Glutamatergic neuron (in vitro differentiated cells): ENCODE measurements at places on chromosomes 2 and 18.

- peak; percentile 14 for DNase-seq
- no peak overlapping the region for H3K27ac ChIP-seq
- H3K4me3 ChIP-seq = no peak overlapping the region
- H3K27me3 ChIP-seq = no peaks in the 10 kb centered on the region
- H3K36me3 ChIP-seq = no peaks in the 10 kb centered on the region
- H3K4me1 ChIP-seq = peaks cover 3% of the 10 kb centered on the region
These were observed 58.8 kb upstream of the ST8SIA5 start for GRCh38 chr18:46815661-46816060.

- peaks cover 2% of the 10 kb centered on the region for H3K27me3 ChIP-seq
- DNase-seq = no peak
- no peak overlapping the region for H3K4me3 ChIP-seq
- H3K36me3 ChIP-seq = no peaks in the 10 kb centered on the region
- H3K4me1 ChIP-seq = peaks cover 26% of the 10 kb centered on the region
These were observed 277.6 kb downstream of the ZEB2 start for GRCh38 chr2:144242311-144242710.

DNA sequence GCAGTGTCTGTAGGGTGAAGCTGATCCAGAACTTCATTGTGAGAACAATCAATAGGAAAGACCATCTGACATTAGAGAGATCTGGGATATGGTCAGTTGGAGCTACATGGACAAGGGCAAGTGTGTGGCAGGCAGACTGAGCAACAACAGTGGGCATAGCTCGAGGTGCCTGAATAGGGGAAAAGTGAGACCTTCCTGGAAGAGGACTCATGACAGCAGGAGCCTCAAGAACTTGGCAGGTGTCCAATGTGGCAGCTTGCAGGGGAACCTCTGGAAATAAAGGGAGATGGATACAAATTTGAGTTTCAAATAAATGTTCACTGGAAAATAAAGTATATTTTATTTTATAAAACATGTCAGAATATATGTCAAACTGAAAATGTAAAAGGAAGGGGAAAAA, 117.9 kb downstream of the TANC1 start:
- H3K4me3 ChIP-seq = no peak overlapping the region
- H3K27me3 ChIP-seq = no peaks in the 10 kb centered on the region

DNA sequence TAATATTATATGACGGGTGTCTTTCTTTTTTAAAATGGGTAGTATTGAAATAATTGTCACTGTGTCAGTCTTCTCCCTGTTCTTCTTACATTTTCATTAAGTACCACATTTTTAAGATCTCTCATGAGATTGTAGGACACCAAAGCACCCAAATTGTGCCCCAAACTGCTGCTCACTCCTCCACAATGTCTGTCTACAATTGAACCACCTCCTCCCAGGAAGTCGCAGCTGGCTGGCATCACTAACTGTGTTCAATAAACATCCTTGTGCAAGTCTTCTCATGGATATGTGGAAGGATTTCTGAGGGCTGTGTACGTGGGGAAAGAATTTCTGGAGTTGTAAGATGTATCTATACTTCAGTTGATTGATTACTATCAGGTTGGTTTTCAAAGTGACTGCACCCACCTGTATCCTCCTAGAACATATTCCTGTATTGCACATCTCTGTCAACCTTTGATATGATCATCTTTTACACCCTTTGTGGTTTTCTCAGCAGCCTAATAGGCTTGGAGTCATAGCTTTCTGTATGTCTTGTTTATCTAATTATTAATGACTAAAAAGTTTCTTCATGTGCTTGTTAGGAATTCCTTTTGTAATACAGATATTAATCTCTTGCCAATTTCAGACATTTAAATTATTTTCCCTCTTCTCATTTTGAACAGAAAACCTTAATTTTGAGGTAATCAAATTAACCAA, 774.9 kb downstream of the RNF144A start:
- H3K4me1 ChIP-seq = peaks cover 2% of the 10 kb centered on the region
- peaks cover 2% of the 10 kb centered on the region for H3K27me3 ChIP-seq
- H3K4me3 ChIP-seq = no peak overlapping the region

- H3K4me3 ChIP-seq = peak overlapping the region; percentile 9
- H3K36me3 ChIP-seq = no peaks in the 10 kb centered on the region
- H3K4me1 ChIP-seq = peaks cover 31% of the 10 kb centered on the region
- H3K27ac ChIP-seq = peak overlapping the region; percentile 91
- DNase-seq = no peak
These were observed 66.4 kb downstream of the MRPS9 start for GRCh38 chr2:105104208-105104731.

GRCh38 chr2:121046335-121046734, 238.7 kb downstream of the TFCP2L1 start:
- H3K36me3 ChIP-seq = no peaks in the 10 kb centered on the region
- no peak overlapping the region for H3K4me3 ChIP-seq

GRCh38 chr2:175612280-175612679, 389.8 kb downstream of the LNPK start:
- H3K4me3 ChIP-seq = no peak overlapping the region
- no peak overlapping the region for H3K27ac ChIP-seq

- no peak for DNase-seq
- H3K27ac ChIP-seq = no peak overlapping the region
These were observed 70.6 kb downstream of the IRS1 start for GRCh38 chr2:226728996-226729395.

DNA sequence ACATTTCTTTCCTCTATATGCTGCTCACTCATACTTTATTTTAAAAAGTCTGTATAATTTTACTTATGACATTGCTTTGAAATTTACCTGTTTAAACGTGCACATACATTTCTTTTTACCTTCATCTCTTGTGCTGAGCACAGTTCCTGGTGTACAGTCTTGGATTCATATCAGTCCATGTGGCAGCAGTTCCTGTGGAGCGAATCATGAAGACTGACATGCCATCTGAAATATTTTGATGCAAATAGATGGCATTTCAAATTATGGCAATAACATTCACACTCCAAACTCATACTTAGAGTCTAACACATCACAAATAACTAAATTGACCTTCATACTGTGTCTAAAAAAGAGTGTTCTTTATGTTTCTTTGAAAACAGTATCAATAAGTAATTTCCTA, 90.3 kb upstream of the CDH2 start:
- DNase-seq = no peak
- H3K27me3 ChIP-seq = no peaks in the 10 kb centered on the region
- H3K27ac ChIP-seq = no peak overlapping the region
- H3K4me3 ChIP-seq = no peak overlapping the region

GRCh38 chr2:136767030-136767429, 1.7 kb downstream of the THSD7B start:
- peak overlapping the region; percentile 68 for H3K27ac ChIP-seq
- H3K36me3 ChIP-seq = no peaks in the 10 kb centered on the region
- peaks cover 35% of the 10 kb centered on the region for H3K4me1 ChIP-seq
- H3K27me3 ChIP-seq = peaks cover 15% of the 10 kb centered on the region

DNA sequence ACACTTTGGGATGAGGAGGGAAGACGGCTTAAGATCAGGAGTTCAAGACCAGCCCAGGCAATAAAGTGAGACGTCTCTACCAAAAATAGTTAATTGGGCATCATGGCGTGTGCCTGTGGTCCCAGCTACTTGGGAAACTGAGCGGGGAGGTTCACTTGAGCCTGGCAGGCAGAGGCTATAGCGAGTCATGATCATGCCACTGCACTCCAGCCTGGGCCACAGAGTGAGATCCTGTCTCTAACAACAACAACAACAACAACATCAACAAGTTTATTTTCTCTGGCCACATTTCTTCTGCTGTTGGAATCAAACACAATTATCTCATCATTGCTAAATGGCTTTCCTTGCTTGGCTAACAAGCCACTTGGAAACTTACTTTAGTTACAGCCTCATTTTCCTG, 13.4 kb downstream of the NIFK start:
- no peaks in the 10 kb centered on the region for H3K36me3 ChIP-seq
- H3K4me1 ChIP-seq = peaks cover 5% of the 10 kb centered on the region
- no peak overlapping the region for H3K27ac ChIP-seq
- no peaks in the 10 kb centered on the region for H3K27me3 ChIP-seq
- H3K4me3 ChIP-seq = no peak overlapping the region

DNA sequence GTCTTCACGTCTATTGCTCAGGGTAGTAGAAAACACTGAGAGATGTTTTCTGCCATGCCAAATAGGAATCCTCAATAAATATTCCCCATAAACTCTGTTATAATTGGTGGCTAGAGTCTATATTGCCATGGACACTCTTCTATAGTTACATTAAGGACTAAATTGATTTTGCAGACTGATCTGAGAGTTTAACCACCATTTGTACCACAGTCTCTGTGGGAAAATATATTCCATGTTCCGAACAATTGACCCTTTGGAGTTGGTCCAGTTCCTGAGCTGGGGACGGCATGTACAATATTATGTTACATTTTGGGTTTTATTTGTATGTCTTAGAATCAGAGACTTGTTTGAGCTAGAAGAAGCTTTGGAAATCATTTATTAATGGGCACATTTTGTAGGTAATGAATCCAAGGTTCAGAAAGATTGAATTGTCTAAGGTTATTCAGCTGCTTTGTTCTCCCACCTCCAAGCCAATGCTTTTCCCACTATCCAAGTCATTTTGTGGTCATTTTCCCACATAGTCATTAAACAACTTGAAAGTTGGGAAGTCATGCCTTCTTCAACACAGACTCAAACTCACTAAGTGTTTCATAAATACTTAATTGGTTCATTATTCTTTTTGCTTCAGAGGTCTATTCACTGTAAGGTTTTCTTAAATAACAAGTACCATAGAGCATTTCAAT, 5.1 kb upstream of the PPP1CB start:
- peaks cover 1% of the 10 kb centered on the region for H3K27me3 ChIP-seq
- H3K27ac ChIP-seq = no peak overlapping the region
- peaks cover 4% of the 10 kb centered on the region for H3K36me3 ChIP-seq
- no peak overlapping the region for H3K4me3 ChIP-seq
- H3K4me1 ChIP-seq = no peaks in the 10 kb centered on the region

GRCh38 chr2:39618736-39619135, 47.0 kb upstream of the TMEM178A start:
- no peak overlapping the region for H3K4me3 ChIP-seq
- no peaks in the 10 kb centered on the region for H3K4me1 ChIP-seq

DNA sequence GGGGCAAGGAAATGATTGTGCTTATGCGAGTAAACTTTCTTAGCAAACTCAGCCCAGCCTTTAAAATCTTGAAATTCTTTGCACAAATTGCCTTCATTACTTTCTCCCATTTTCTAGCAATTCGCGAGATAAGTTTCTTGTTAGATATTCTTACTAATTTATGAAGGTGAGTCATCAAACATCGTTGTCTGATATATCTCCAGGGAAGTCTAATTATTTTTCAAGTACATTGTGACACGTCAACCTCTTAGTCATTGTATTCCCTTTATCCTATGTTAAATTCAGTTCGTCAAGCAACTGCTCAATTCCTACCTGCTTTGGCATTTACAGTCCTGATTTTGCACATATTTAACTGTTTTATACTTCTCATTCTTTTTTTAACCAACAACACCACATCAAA, 854.5 kb upstream of the CRIM1 start:
- H3K4me1 ChIP-seq = no peaks in the 10 kb centered on the region
- no peak overlapping the region for H3K27ac ChIP-seq
- no peaks in the 10 kb centered on the region for H3K36me3 ChIP-seq
- DNase-seq = no peak

DNA sequence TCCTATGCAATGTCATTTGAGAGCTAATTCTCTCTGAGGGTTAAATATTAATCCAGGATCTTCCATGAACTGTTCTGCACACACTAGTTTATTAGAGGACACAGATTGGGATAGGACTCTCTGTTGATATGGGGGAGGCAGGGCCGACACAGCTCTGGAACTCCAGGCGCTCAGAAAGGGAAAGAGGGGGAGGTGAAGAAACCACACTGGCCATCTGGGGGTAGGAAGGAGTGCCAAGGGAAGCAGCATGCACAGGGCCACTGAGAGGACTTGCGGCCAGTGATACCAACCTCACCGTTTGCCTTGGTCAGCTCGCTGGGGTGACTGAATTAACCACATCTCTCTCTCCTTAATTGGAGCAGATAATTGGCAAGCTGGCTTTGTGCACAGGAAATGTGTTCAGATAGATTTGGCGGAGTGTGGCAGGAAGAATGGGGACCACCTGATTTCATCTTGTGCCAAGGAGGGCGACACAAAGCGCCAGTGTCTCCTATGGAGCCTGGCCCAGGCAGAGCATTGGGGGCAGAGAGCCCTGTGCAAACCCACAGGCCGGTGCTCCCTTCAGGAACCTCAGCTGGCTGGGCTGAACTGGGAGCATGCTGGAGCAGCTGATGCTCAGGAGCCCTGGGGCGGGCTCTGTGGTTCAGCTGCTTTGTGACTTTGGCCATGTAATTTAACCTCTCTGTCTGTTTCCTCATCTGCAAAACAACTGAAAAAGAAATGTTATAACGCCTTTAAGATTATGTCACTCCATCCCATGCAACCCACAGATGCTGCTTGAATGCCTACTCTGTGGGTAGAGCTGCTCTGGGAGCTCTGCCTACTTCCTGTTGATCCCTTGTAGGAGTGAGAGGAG, 114.7 kb upstream of the STON1 start:
- no peaks in the 10 kb centered on the region for H3K36me3 ChIP-seq
- peak overlapping the region; percentile 60 for H3K27ac ChIP-seq
- peaks cover 2% of the 10 kb centered on the region for H3K27me3 ChIP-seq
- peak; percentile 40 for DNase-seq

DNA sequence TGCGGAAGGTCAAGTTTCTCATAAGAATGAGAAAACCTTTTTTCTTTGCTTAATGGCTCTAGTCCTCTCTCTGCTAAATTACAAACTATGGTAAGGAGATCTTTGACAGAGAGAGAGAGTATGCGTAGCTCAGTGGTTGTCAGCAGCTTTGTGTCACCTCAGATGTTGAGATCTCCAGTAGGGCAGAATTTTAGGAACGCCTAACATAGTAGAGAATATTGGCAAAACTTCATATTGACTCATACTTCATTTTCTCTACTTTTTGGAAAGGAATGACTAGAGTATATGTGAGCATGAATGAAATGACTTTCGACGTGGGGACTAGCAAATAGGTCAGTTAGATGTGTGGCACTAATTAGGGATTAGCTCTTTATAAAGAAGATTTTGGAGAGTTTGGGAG, 64.0 kb downstream of the WDR7 start:
- H3K4me3 ChIP-seq = no peak overlapping the region
- H3K27ac ChIP-seq = no peak overlapping the region
- H3K27me3 ChIP-seq = no peaks in the 10 kb centered on the region
- DNase-seq = no peak
- H3K4me1 ChIP-seq = peaks cover 19% of the 10 kb centered on the region
- no peaks in the 10 kb centered on the region for H3K36me3 ChIP-seq

DNA sequence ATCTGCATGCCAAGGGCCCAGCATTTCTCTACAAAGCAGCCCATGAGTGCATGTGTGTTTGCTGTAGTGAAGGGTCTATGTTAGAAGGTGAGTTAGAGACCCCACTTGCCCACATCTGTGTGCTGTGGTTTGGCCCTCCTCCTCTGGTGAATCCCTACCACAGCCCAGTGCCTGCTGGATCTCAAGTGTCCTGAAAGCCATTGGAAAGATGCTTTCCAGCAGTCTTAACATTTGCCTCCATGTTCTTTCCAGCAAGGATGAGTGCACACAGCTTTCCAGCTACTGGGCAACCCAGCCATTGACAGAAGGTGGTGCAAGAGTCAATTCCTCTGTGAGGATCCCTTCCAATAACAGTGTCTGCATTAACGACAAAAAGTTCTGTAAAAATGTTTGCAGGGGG, 13.6 kb downstream of the CRIM1 start:
- H3K4me1 ChIP-seq = peaks cover 2% of the 10 kb centered on the region
- H3K27ac ChIP-seq = no peak overlapping the region
- DNase-seq = no peak
- H3K4me3 ChIP-seq = no peak overlapping the region
- H3K27me3 ChIP-seq = no peaks in the 10 kb centered on the region
- H3K36me3 ChIP-seq = no peaks in the 10 kb centered on the region
